Spleen (tissue), 13 donors: ENCODE measurements at places on chromosomes 16 and 17.

DNA sequence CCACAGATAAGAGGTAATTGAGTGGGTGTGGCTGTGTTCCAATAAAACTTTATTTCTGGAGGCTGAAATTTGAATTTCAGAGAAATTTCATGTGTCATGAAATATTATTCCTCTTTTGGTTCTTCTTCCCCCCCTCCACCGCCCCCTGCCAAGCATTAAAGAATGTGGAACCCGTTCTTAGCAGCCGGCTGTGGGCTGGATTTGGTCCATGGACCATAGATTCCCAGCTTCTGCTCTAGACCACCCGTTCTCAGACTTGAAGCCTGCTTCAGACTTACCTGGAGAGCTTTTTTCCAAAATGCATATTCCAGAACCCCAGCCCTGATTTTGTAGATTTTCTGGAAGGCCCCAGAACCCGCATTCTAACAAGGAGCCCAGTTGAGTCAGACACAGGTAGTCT lies 15.1 kb upstream of the LASP1NB start:
- peak; percentile 17 for DNase-seq

- DNase-seq, result no peak
Measured at GRCh38 chr17:82012640-82013295, 9.9 kb downstream of the CENPX start.

DNA sequence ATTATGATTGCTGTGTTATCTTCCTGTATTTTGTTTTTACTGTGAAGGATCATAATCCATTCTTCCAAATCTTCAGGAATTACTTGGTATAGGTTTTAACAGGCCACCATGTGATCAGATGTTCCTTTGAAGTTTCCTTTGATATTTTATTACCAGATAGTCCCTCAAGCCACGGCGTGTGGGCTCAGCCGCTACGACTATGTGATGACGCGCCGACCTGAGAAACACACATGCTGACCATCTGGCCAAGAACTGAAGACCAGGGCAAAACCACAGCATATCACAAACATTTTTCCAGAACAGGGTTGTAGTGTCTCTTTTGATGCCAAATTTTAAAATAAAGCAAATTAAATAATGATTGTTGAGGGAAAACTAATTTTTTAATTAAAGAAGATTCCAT lies 47.3 kb downstream of the ZCCHC14 start:
- DNase-seq, result no peak

DNA sequence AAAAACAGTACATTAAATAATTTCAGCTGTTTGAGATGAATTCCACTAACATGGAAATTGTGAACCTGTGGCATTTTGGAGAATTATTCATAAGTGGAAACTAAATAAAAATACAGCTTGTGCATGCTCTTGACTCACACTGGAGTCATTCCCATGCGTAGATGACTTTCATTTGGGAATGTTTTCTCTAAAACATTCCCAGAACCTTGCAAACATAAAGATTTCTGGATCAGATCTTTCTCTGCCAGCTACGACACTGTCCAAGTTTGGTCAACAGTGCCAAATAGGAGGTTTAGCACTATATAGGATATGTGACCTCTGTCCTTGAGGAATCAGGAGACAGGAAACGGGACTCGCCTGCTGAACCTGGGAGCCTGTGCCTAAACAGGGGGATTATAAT lies 400.9 kb downstream of the SLC39A11 start:
- no peak for DNase-seq

- DNase-seq, result peak; percentile 91
Measured at GRCh38 chr17:45311760-45312476, 4.9 kb downstream of the MAP3K14 start.

DNA sequence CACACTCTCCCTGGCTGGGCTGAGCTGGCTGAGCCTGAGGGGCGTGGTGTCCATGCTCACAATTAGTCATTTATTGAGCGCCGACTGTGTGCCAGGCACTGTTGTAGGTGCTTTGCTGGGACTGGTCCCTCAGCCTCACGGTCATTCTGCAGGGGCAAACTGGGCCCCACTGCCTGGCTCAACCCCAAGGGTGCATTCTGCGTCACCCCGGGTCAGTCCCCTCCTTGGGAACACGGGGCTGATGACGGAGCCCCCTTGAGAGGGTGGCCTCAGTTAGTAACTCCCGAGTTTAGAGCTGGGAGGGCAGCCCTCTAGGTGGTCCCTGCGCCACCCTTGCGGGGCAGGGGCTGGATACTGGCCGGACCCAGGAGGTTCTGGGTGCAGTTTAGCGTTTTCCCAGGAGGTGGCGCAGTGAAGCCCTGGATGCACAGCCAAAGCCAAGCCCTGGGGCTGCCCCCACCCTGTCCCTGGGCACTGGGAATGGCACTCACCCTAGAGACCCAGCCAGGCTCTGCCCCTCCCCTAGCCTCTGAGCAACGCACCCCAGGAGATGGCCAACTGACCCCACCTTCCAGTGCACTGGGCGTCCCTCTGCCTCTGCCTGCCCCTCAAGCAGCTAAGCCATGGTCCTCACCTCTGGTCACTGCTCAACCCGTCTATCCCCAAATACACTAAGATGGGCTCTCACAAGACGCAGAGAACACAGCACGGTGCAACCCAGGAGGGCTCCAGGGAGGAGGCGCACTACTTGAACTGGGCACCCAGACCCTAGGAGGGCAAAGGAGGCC lies 243.2 kb upstream of the GSE1 start:
- no peak for DNase-seq

DNA sequence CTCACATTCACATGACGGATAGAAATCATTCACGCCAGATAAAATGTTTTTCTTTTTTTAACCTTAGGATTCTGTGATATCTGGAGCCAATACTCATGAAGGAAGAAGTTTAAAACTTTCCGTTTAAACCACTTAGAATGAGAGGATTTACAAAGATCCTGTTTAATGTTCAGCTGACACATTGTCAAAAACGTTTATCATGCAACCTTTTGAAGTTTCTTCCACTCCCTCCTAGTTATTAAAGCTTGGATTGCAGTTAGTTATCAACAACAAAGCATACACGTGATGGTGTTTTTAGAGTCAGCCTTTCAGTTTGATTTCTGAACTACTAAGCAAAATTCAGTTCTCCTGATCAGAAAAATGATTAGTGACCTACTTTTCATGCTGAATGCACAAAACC lies 143.3 kb upstream of the AXIN2 start:
- no peak for DNase-seq

- peak; percentile 78 for DNase-seq
Measured at GRCh38 chr17:1755827-1756262, 6.0 kb upstream of the SERPINF1 start.

- DNase-seq, result no peak
Measured at GRCh38 chr16:9105189-9105588, 13.7 kb downstream of the HAPSTR1 start.
